ENCODE measurements at places on chromosomes 2 and 18.

- no peak for DNase-seq
These were observed 140.0 kb upstream of the SERTAD2 start for GRCh38 chr2:64793701-64794100.

GRCh38 chr2:229673676-229674075 is 40.7 kb downstream of the DNER start:
- DNase-seq: no peak

DNA sequence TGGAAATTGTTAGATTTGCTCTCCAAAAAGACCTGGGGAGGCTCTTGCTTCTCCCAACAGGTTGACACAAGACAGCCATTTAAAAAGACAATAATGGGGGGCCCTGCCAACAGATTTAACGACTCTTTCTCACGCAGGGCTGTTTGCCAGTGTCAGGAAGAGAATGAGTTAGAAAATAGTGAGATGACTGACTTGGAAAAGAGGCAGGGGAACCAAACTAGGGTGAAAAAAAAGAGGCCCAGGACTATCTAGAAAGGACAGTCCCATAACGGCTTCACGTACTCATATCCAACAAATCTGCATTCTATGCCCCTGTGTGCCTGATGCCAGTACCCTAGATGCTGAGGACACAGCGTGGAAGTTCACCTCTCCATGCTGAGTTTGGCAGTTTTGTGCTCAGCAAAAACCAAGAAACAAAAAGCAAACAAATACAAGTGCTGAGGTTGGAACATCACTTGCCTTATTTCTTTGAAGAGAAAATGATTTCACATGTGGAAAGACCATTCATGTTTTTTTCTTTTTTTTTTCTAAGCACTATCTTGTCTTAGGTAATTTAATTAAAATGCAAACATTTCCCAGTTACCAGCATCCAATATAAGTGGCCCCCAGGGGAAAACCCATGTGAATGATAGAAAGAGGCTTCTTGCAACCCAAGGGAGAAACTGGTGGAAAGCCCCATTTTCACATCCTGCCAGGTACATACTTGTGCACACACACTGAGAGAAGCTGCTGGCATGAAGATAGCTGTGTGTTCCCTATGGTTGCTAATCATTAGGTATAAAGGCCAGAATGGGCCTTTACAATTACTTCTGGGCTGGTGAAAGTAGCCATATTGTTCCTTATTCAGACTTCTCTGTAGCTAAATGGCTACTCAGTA is 10.6 kb upstream of the WIPF1 start:
- DNase-seq: no peak

DNA sequence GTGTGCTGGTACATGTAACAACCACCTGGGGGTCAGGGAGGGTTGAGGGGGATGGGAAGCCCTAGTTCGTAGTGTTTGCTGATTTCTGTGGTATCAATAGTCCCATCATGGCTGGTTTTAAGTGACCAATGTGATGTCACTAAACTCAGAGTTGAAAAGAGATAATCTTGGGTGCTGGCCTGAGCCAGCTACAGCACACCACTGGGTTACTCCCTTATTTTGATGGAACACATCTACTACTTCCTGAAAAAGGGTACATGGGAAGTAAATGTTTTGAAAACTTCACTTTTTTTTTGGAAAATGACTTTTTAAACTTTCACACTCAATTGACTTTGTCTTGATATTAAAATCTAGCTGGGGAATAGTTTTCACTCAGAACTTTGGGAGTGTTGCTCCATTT is 87.0 kb upstream of the CXCR4 start:
- no peak for DNase-seq

GRCh38 chr2:767440-767839 is 90.2 kb upstream of the TMEM18 start:
- no peak for DNase-seq
